ENCODE measurements at places on chromosomes 6 and 20.

GRCh38 chr6:52976149-52976548, 18.9 kb downstream of the GSTA4 start:
- DNase-seq, result no peak

DNA sequence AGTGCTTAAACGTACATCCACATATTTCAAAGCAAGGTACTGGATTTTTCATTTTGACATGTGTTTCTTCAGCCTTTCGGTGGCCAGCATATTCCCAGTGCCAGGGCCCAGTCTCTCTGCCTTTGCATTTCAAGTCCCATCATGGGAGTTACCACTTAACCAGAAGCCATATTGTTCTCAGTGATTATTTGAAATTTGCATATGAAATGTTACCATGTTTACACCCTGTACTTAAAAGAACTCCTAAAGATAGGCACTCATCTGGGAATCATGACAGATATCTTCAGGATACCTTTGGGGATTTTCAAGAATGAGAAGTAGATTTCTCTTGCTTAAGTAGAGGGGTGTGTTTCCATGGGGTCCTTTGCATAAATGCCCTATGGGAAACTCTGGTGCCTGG, 367.5 kb downstream of the NRN1 start:
- no peak for DNase-seq

DNA sequence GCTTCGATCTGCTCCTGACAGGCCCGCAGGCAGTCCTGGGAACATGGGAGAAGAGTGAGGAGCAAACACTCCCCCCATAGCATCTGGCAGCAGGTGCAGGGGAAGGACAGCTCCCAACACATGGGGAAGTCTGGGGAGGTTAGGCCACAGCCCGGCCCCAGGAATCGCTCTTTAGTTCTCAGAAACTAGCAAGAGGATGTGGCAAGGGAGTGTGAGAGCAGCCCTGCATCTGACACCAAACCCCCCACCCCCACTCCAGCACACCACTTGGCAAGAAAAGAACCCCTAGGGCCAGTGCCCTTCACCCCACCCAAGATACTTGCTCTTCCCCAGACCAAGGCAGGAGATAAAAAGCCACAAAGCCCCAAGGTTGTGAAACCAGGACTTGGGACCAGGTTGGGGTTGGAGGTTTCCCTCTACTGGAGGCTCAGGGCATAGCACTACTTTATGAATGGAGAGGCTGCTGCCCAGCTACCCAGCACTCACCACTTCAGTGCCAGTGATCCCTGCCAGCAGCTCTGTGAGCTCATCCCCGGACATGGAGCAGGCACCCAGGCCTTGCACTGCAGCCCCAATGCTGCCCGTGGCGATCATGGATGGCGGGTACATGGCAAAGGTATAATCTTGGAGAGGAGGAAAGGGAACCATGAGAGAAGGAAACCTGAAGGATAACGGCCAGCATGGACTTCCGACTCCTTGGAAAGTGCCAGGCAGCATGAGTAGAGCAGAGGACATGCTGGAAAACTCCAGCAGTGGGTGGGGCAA, 5.4 kb downstream of the CCND3 start:
- DNase-seq, result peak; percentile 100

DNA sequence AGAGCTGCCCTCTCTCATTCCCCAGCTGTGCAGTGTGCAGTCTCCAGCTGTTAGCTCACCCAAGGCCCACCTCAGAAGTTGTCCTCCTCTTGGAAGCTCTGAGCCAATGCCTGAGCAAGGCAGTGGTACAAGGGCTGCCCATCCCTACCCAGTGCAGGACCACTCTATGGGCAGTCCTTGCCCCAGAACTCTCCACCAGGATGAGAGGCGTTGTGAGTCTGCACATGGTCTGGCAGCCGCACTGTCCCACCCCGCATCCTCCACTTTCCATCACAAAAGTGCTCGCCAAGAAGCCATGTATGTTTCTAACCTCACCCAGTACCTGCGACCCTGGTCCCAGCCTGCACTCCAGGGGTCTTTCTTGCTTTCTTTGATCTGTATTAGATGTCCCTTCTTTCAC, 175.1 kb upstream of the PMEPA1 start:
- DNase-seq, result no peak

DNA sequence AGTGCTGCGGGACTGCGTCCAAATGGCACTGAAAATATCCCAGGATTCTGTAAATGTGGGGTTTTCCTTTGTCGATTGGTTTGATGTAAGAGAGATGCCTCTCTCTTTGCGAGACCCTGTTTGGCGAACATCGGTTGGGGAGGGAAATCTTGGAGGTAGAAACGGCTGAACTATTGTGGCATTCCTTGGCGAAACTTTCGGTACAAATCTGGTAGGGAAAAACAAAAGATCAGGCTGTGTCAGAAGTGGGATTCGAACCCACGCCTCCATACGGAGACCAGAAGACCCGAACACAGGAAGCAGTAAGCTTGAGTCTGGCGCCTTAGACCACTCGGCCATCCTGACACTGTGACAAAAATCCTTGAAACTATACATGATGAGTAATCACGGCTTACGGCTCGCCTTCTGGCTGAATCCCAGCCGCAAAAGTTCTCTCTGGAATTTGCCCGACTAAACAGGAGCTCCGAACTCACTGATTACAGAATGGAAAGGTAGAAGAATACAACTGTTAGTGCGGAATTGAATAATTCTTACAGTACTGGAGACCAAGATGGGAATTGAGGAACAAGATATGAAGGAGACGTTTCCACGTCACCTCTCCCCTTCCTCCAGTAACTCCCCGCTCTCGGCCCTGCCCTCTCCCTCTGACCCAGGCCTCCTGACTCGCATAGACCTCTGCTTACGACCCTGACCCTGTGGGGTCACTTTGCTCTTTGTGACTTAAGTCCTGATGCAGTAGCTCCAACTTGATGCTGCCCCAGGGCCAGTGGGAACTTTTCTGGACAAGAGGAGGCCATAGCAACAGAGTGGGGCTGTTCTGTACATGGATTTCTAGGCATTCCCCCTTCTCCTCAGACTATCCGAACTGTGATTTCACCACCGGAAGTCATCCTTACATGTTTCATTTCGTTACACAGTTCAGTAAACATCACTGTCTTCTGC, 132.8 kb upstream of the ZNF184 start:
- peak; percentile 41 for DNase-seq

DNA sequence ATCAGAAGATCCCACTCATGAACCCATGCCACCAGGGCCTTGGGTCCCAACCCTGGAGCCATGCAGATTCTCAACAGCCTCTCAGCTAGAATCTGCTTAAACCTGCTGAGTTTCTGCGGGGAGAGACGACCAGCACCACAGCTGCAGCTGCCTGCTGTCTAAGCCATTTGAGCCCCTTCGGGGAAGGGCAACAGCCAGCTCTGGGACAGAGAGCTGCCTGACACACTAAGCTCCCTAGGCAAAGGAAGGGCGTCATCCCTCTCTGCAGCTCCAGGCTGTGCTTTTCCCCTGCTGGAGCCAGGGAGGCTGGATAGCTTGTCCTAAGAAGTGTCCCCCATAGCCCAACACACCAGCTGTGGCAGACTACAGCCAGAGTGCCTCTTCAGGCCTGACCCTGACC, 182.5 kb downstream of the OTOR start:
- DNase-seq, result no peak

DNA sequence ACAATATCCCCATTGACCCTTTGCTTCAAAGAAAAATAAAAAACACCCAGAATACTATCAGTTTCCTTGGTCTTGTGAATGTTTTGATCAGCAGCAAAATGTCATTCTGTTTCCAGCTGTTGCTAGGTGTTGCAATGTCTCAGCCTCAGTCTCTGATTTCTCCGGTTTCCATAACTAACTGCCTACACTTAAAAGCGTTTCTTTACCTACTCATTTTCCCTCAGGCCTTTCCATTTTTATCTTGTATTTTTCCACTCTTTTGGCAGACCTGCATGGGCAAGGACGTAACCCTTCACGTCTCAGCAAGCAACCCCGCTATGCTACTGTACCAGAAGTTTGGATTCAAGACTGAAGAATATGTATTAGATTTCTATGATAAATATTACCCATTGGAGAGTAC, 49.4 kb downstream of the KAT14 start:
- no peak for DNase-seq

DNA sequence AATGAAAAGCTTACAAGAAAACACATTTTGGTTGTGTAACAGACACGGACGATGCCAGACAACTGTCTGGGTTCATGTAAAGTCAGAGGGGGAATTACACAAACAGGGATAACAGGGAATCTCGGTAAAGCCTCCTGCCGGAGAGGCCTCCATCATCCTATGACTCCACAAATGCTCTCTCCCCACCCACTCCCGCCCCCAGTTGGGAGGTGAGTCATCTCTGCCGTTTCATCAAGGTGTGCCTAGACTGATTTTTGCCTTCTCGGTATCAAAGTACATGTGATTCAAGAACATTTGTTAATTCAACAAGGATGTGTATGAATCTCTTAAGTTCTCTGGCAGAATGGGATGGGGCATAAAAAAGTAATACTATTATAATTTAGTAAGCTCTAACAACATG, 304.9 kb upstream of the PRDM1 start:
- DNase-seq, result no peak

- DNase-seq, result peak; percentile 55
Measured at GRCh38 chr6:52299653-52300052, 15.1 kb upstream of the MCM3 start.

DNA sequence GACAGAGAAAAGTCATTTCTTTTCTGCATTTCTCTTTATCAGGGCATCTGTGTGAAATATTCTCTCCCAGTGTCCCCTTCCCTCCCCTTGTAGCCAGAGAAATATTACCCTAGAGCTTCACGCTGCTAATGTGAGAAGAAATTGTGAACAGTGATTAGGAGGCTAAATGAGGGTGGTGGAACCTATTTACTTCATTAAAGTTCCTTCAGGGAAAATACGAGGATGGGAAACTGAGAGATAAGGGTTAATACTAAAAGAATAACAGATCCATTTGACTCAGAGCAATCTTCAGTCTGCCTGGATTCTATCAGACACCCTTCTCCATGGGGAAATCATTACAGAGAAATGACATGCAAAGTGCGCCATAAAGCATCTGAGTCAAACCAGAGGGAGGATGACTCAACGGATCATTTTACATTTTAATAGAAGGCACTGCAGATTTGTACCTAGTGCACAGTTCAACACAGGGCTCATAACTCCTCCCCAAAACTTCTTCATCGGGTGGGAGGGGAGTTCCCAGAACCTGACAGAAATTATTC, 131.3 kb downstream of the GJA10 start:
- no peak for DNase-seq

DNA sequence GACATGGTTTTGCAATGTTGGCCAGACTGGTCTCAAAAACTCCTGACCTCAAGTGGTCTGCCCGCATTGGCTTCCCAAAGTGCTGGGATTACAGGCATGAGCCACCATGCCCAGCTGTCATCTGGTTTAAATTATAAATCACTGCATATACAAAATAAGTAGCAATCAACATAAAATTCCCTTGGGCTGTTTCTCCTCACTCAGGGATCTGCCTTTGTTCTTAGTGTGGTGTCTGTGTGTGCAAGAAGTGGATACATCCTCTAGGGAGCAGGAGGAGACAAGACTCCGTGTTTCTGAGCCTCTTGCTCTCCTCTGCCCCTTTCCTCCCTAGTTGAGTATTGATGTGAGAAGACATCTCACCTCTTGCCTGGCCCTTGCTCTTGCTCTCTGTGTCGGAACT, 65.2 kb upstream of the ADGRF4 start:
- no peak for DNase-seq

DNA sequence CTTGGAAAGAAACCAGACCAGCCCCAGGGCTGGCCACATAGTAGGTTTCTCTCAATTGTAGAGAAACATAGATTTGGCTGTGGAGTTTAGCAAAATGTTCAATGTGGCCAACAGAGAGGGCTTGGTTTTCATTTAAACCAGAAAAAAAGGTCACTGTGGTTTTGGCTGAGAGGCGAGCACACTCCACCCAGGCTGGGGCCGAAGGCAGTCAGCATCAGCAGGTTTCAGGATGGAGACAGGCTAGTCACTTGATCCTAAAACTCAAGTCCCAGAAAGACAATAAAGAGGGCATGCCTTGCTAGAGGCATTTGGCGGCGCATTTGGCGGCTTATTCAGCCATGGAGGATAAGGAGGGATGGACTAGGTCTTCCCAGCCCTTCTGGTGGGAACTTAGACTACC, 73.1 kb downstream of the PRND start:
- no peak for DNase-seq

- no peak for DNase-seq
Measured at GRCh38 chr6:138580801-138581200, 81.5 kb upstream of the NHSL1 start.

DNA sequence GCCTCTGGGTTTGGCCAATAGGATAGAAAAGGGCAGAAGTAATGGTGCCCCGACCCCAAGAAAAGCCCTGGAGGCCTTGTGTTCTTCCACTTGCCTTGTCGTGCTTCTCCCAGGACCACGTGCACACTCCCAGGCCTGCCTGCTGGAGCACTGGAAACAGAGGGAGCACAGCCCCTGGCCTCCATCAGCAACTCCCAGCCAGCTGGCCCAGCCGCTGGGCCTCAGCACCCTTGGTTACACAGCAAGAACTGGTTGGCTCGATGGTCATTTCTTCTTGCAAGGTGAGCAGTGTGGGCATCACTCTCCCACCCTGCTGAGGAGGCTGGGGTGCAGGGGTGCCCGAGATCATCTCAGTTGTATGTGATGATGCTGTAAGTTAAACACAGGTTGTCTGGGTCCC, 69.2 kb upstream of the CST7 start:
- DNase-seq, result no peak

GRCh38 chr6:158837684-158838625, 18.8 kb upstream of the EZR start:
- DNase-seq, result no peak

- DNase-seq, result no peak
Measured at GRCh38 chr6:53349209-53349693, 501 bp upstream of the ELOVL5 start.

DNA sequence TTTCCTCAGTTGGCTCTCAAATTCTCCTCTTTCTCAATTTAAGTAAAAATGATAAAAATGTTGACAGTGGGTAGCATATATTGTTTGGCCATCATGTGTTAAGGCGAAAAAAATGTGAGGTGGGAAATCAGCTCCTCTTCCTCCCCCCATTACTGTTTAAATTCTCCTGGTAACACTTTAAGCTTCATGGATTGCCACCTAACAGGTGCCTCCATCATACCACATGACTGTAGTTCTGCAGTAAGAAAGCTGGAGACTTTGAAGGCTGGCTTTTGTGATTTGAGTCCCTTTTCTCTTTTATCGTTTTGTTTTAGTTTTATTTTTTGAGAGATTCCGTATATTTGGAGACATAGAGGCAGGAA, 1.2 kb downstream of the ZFAND3 start:
- no peak for DNase-seq

DNA sequence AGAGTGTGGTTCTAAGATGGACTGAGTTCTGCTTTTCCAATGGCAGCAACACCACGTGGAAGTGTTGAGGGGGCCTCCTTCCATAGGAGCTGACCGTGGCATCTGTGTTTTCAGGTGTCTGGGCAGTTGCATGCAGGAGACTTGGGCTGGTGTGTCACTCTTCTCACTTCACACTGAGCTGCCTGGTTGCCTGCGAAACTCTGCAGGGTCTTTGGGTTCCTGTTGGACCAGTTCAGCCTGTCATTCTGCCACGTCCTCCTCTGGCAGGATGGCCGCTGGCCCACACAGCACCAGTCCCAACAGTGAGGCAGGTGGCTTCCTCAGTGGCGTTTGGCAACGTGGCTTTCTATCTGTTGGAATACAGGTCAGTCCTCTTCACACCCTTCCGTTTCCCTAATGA, 16.1 kb upstream of the UNC93A start:
- DNase-seq, result no peak

Measured in hematopoietic multipotent progenitor cell treated with erythropoietin and hydrocortisone succinate and interleukin-3 and kit ligand, for 8 days (in vitro differentiated cells).